Stimulated activated CD8-positive, alpha-beta memory T cell treated with anti-CD3 and anti-CD28 coated beads, Interleukin-15, amount 100 ng/mL, for 24 hours (primary cell): ENCODE measurements at places on chromosomes 7 and 10.
A peak's percentile ranks its signal among the peaks of the same experiment; 100 is the strongest.

- no peak for DNase-seq
These were observed 53.5 kb upstream of the WAC start for GRCh38 chr10:28479425-28479865.

DNA sequence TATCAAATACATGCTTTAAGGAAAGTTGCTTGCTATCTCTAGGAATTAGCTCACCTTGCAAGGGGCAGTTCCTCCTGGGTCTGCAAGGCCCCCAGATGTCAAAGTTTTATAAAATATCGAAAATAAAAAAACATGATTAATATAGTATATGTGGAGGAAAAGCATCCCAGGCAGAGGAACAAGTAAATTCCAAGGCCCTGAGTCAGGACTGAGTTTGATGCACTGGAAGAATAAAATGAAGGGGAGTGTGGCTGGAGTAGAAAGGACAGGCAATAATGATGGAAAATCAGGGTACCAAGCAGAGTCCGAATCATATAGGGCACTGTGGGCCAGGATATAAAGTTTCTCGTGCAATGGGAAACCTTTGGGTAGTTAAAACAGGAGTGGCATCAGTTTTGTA lies 112.4 kb upstream of the EEPD1 start:
- DNase-seq = no peak

- DNase-seq = peak; percentile 21
These were observed at the start of gene JAZF1 for GRCh38 chr7:28180364-28181147. Gene JAZF1 (minus strand): TSS chr7:28180795.

DNA sequence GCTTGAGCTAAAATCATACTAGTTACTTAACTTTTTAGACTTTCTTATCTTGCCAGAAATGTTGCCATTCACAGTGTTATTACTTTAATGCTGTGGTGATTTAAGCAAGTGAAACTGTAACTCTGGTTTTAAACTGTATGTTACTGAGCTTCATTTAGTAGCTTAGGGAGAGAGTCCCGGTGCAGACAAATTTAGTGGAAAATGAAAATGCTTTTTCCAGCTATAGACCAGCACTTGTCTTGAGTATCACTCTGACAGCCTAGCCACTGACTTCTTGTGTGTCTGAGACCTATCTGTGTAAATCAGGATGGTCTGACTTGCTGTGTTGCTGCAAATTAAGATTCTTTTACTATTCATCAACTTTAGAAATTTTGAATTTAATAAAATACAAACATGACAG lies 200.8 kb downstream of the CACNB2 start:
- DNase-seq = no peak

GRCh38 chr10:51010977-51011376 lies 63.3 kb upstream of the PRKG1 start:
- DNase-seq = no peak

DNA sequence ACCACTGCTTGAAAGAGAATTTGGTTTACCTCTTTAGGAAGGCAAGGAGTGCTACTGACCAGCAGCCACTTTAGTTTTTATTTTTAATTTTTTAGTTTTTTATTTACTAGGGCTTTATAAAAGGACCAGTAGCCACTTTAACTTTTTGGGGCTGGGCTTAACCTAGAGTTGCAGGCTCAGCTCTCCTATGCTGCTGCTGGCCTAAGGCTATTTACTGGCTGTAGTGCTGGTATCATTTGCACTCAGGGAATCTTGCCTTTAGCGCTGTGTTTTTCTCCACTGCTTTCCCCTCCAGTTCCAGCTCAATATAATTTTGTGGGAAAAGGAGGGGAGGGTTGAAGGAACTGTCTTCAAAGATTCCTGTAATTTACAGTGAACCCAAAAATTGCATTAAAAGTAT lies 13.4 kb downstream of the HPS1 start:
- DNase-seq = no peak

- no peak for DNase-seq
These were observed 18.0 kb upstream of the SEM1 start for GRCh38 chr7:96727534-96728088.

GRCh38 chr10:1187151-1187854 lies 131.1 kb downstream of the WDR37 start:
- no peak for DNase-seq

GRCh38 chr7:99109108-99110051 lies 34.5 kb downstream of the SMURF1 start:
- DNase-seq = no peak

- no peak for DNase-seq
These were observed 25.5 kb downstream of the VOPP1 start for GRCh38 chr7:55546814-55547213.

- DNase-seq = no peak
These were observed 35.7 kb downstream of the SHH start for GRCh38 chr7:155776606-155777005.

GRCh38 chr10:71302874-71303568 lies 16.0 kb upstream of the SLC29A3 start:
- DNase-seq = no peak

DNA sequence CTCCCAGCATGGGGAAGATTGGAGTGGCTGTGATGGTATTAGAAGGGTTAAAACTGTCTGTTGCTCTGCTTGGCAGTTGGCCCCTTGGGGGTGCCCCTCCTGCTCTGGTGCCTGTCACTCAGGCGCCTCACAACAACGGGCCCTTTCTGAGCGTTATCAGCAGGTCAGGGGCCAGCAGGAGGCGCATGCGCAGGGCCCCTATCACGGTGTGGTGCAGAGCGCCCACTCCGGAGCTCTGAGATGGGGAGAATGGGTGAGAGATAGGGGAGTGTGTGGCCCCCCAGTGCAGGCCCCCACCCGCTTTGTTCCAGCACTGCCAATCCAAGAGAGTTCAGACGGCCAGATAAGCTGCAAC lies 24.8 kb downstream of the GBX1 start:
- no peak for DNase-seq

DNA sequence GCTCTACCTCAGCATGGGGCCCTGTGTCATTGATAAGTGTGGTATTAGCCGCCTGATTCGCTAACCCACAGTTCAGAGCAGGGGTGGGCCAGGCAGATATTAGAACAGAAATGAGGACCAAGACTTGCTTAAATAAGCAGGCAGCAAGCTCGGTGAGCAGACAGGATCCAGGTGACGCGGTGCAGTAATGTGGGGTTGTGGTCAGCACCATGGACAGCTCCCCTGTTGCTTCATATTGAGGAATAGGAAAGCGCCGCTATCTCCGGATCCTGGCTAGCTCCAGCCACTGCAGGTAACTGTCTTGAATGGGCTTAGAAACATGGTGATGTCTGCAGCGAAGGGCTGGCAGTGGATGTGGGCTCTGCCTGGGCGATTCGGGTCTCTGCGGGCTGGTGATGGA lies 51.3 kb upstream of the GPR26 start:
- peak; percentile 6 for DNase-seq

DNA sequence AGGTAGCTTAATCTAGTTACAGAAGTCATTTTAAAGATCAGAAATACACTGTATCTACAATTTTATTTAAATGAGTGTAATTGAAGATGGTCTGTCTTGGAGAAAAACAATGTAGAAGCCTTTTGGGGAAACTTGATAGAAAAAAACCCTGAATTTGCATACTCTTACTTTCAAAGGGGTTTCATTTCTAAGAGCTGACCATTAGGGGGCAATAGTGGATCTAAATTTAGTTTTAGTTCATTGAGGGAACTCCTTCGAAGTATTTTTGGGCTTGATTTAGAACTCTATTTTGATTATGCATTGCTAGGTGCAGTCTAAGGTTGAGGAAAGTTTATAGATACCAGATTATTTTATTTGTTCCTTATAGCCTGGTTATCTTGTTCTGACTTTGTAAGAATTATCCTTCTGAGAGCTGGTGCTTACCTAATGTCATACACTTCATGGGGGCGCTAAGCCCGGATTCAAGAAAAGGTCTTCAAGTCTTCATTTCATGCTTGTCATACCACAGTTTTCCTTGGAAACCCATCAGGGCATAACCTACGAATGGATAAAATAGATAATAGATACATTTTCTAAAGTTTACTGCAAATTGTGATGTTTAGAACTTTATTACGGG lies 69.1 kb upstream of the MXI1 start:
- no peak for DNase-seq

DNA sequence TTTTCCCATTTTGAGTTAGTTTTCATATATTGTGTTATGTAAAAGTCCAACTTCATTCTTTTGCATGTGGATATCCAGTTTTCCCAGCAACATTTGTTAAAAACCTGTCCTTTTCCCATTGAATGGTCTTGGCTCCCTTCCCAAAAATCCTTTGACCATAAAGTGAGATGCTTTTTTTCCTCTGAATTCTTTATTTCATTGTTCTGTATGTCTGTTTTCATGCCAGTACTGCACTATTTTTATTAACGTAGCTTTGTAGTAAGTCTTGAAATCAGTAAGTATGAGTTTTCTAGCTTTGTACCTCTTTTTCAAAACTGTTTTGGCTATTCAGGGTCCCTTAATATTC lies 20.0 kb downstream of the C1GALT1 start:
- no peak for DNase-seq

- no peak for DNase-seq
These were observed 129.7 kb downstream of the DGKI start for GRCh38 chr7:137717045-137717444.

DNA sequence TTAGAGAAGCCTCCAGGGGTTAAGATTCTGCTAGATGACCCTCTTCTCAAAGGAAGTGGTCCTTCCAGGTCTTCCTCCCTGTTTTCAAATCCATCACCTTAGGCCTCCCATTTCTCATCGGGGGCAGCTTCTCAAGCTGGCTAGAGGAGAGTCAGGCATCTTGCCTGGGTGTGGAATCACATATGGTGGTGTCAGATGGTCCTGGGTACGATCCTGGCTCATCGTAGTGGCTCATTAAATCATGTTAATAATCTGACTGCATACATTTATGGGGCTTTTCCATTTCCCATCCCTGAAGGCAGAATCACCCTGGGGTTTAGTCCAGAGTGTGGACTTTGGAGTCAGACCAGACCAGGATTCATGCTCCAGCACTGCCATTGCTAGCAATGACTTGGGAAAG lies 132.6 kb downstream of the RPS24 start:
- no peak for DNase-seq

DNA sequence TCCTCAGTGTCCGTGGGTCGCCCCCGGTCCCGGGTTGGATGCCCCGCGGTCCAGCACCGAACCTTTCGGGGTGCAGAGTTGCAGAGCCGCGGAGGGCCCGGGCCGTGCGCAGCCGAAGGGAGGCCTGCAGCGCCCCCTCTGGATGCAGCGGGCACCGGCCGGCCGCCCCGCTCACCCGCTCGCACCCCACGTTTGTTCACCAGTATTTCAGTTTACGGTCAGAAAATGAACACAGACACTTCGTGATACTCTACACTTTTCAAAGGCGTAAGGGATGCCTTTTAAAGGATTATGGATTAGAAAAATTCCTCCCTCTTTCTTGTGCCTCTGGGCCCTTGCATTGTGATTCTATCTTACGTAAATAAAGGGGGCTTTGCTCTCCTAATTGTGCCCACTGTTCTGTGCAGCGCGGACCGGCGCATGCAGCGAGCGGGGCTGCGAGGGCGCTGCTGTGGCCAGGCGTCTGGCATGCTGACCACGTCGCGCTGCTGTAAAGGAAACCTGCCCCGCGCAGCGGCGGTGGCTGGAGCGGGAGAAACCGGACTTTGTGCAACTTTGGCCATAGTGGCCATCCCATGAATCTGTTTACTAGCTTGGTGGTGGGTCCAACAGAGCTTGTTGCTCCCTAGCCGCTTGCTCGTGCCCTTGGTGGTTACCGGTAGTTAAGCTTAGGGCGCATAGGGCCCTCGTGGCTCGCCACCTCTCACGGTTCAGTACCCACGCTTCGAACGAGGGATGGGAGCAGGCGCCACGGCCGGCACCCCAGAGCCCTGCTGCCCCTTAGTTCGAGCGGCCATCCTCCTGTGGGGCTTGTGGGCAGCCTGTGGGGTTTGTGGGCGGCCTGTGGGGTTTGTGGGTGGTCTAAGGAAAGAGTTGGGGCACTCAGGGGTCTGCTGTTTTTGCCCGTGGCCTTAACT lies 739 bp upstream of the MEST start:
- DNase-seq = peak; percentile 17
